ENCODE measurements at places on chromosomes 3 and 15. TPM values are rescaled to one million over a fixed set of nuclear protein-coding genes. Genes with fewer than 3 reads are reported as not detected.

The DIPK2A gene
- 28.9 TPM for total RNA-seq

The GOLGA8H gene
- 0.71 TPM for total RNA-seq

The TTC21A gene
- total RNA-seq = 2.8 TPM

The PPP1R14D gene
- total RNA-seq = not detected

The CLSTN2 gene
- 0.52 TPM for total RNA-seq

The ARGFX gene
- not detected for total RNA-seq

GRCh38 chr3:15787941-15788340 is 9.8 kb downstream of the ANKRD28 start:
- H3K27me3 ChIP-seq = no peaks in the 10 kb centered on the region
- H3K4me3 ChIP-seq = no peak overlapping the region
- no peaks in the 10 kb centered on the region for H3K36me3 ChIP-seq
- no peak for DNase-seq
- no peak overlapping the region for H3K27ac ChIP-seq

DNA sequence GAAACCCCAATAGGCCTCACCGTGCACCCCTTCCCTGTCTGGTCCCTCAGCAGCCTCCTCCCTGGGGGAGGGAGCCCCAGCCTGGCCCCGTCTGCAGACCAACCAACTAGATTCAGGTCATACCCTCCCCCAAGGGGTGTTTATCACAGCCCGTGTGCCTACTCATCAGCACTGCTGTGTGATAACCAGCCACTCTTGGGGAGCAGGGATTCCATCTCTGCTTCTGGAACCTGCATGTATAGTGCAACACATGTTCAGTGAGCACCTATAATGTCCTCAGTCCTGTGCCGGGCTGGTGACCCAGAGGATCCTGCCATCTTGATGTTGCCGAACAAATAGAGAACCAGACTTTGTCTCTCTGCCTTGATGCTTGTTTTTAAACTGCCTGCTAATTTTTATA is 6.6 kb upstream of the SLCO2A1 start:
- H3K4me3 ChIP-seq = no peak overlapping the region
- no peaks in the 10 kb centered on the region for H3K36me3 ChIP-seq
- peaks cover 4% of the 10 kb centered on the region for H3K27me3 ChIP-seq
- no peak overlapping the region for H3K27ac ChIP-seq
- no peak for DNase-seq

GRCh38 chr3:88810455-88810854 is 297.0 kb upstream of the EPHA3 start:
- no peaks in the 10 kb centered on the region for H3K36me3 ChIP-seq
- no peaks in the 10 kb centered on the region for H3K4me1 ChIP-seq
- H3K4me3 ChIP-seq = no peak overlapping the region
- H3K27me3 ChIP-seq = no peaks in the 10 kb centered on the region
- DNase-seq = no peak

GRCh38 chr3:52446631-52447511 is 2.0 kb upstream of the SEMA3G start:
- peaks cover 6% of the 10 kb centered on the region for H3K4me1 ChIP-seq
- H3K27ac ChIP-seq = no peak overlapping the region
- no peaks in the 10 kb centered on the region for H3K36me3 ChIP-seq

- DNase-seq = no peak
- H3K27me3 ChIP-seq = no peaks in the 10 kb centered on the region
- no peaks in the 10 kb centered on the region for H3K4me1 ChIP-seq
- no peaks in the 10 kb centered on the region for H3K36me3 ChIP-seq
These were observed 478.7 kb downstream of the RBMS3 start for GRCh38 chr3:29759411-29760225.

- H3K4me1 ChIP-seq = no peaks in the 10 kb centered on the region
- no peaks in the 10 kb centered on the region for H3K27me3 ChIP-seq
- no peak overlapping the region for H3K4me3 ChIP-seq
- no peaks in the 10 kb centered on the region for H3K36me3 ChIP-seq
These were observed 28.9 kb upstream of the GPD1L start for GRCh38 chr3:32077260-32078084.

DNA sequence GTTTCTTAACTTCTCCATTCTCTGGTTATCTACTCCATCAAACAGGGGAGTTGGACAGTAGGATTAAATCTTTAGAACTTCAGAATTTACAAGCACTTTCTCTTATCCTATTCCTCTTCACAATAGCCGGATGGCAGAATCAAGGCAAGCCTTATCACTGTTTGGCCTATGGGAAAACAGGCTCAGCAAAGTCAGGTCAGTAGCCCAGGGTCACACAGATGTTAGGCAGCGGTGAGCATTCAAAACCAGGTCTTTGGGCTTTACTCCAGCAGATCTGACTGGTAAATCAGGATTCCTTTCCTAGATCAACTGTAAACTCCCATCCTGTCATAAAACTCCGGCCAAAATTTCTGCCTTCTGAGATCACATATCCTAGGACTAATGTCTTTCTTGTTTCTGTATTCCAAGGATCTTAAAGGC is 258.4 kb downstream of the OPA1 start:
- H3K4me1 ChIP-seq = peaks cover 6% of the 10 kb centered on the region
- no peak for DNase-seq
- no peak overlapping the region for H3K4me3 ChIP-seq
